ENCODE measurements at places on chromosomes 2 and 18. TPM values are rescaled to one million over a fixed set of nuclear protein-coding genes. Genes with fewer than 3 reads are reported as not detected.

Gene EML6
- 0.17 TPM for total RNA-seq

Gene UGT1A8
- not detected for total RNA-seq

Gene SOS1
- total RNA-seq: 14.7 TPM

Gene LYPD6B
- total RNA-seq: 0.32 TPM

Gene POTEC
- total RNA-seq: not detected

Gene RND3
- total RNA-seq: 557 TPM

Gene SIX2
- total RNA-seq: not detected

Gene TXNDC2
- 0.16 TPM for total RNA-seq

Gene GORASP2
- 19.3 TPM for total RNA-seq

Gene IL36A
- total RNA-seq: not detected

Gene YIPF4
- total RNA-seq: 13.1 TPM

Gene CHRNG
- not detected for total RNA-seq

Gene BOLL
- not detected for total RNA-seq

Gene GCKR
- not detected for total RNA-seq

Gene HOXD11
- total RNA-seq: not detected

Gene SULT1C4
- total RNA-seq: not detected

Gene GKN1
- total RNA-seq: not detected

Gene NEURL3
- 0.16 TPM for total RNA-seq

Gene CROCC2
- total RNA-seq: 0.26 TPM

Gene IL1F10
- not detected for total RNA-seq

Gene CELF4
- total RNA-seq: not detected

Gene ANKRD62
- not detected for total RNA-seq

Gene ACKR3
- 3.2 TPM for total RNA-seq

Gene LHCGR
- total RNA-seq: not detected
